ENCODE measurements at places on chromosomes 5 and 9.

DNA sequence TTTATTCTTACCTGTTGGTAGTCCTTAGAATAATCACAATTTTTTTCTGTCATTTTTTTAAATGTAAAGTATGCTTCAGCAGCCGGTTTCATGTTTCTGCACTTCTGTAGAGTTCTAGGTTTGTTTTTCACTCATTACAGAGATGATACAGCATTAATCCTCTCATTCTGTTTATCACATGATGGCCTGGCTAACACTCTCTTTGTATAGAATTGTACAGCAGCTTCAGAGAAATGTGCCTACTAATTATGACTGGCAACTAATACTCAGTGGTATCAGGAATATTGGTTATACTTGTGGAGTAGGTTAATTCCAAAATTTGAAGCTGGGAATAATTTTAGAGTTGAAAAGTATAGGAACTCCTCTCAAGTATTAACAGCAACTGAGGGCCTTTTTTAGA, 192.9 kb upstream of the OTULINL start:
- DNase-seq: no peak

- no peak for DNase-seq
Measured at GRCh38 chr5:123086376-123087055, 2.5 kb upstream of the PRDM6 start.

GRCh38 chr5:143434261-143435209, 31.0 kb upstream of the NR3C1 start:
- DNase-seq: peak; percentile 63

- DNase-seq: no peak
Measured at GRCh38 chr5:60776343-60776742, 67.7 kb downstream of the ELOVL7 start.

DNA sequence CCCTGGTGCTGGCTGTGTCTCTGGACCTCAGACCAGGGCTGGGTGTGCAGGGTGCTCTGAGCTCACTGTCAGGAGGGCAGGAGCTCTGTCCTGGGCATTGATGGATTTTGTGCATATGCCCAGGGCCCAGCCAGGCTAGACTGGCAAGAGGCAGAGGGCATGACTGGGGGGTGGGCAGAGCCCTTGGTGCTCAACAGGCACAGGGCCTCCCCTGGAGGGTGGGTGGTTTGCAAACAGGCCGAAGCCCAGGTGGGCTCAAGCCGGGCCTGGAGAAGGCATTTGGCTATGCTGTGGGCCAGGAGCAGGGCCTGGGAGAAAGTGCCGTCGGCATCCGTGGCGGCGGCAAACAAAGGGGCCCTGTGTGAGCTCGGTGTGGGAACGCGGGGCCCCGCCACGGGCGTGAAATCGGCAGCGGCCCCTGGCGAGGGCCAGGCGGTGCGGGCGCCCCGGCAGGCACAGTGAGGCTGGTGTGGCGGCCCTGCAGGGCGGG, 1.9 kb upstream of the NRARP start:
- DNase-seq: no peak

DNA sequence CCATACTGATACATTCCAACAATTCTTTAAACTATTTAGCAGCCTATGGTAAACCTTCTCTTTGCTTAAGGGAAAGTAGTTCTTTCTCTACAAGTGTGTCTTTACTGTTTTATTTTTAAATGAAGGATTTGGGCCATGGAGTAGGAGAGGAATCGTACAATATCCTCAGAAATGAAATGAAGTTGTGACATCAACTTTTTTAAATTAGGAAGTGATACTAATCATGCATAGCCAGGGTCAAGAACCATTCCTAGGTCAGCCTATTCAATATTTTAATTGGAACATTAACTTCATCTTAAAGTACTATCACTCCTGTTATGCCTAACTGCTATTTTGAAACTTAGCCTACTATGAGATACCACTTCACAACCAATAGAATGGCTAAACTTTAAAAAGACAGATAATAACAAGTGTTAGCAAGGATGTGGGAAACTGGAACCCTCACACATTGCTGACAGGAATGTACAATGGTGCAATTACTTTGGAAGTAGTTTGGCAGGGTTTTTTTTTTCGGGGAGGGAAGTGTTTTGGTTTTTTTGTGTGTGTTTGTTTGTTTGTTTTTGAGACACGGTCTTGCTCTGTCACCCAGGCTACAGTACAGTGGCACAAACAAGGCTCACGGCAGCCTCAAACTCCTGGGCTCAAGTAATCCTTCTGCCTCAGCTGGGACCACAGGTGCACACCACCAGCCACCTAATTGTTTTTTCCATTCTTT, 10.7 kb downstream of the AGTPBP1 start:
- DNase-seq: peak; percentile 37

- DNase-seq: no peak
Measured at GRCh38 chr5:22986281-22986680, 133.1 kb upstream of the CDH12 start.

DNA sequence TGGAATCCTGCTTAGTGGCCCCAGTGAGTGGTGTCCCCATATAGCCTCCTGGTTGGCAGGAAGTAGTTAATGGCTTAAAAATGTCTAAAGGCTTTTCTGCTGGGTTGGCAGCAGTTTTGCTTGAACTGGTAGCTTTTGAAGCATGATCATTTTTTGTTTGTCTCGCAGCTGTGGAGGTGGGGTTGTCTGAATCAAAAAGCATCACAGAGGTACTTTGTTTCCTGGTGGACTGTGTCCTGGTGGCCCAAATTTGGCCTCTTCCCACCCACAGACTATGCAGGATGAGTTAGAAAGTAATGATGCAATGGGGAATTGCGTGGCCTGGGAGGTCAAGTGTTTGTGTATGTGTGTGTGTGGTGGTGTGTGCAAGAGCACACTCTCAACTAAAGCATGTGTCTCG, 322.7 kb downstream of the ARHGEF28 start:
- DNase-seq: no peak

Measured in inflammatory macrophage (primary cell).